ENCODE measurements at places on chromosomes 3 and 15.

GRCh38 chr15:85316244-85316934 is 64.0 kb upstream of the AKAP13 start:
- no peak for DNase-seq

- no peak for DNase-seq
Measured at GRCh38 chr15:69917056-69917455, 180.7 kb downstream of the TLE3 start.

- DNase-seq, result no peak
Measured at GRCh38 chr3:53690521-53690920, 155.7 kb downstream of the CHDH start.

- no peak for DNase-seq
Measured at GRCh38 chr3:30864836-30865235, 29.6 kb downstream of the GADL1 start.

DNA sequence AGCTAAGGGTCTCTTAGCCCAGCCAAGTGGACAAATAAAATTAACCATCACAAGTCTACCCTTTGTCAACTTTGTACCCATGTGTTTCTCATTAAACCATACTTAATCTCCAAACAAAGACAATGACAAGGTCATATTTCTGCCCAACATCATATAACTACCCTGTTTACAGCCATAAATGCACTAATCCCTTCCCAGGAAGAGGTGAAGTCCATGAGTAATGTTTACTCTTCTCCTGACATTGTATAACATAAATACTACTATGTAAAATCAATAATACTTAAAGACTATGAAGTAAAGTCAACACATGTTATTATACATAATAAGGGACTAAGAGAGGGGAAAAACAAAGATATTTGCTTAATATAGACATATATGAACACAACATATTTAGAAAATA is 38.5 kb upstream of the FAN1 start:
- no peak for DNase-seq

DNA sequence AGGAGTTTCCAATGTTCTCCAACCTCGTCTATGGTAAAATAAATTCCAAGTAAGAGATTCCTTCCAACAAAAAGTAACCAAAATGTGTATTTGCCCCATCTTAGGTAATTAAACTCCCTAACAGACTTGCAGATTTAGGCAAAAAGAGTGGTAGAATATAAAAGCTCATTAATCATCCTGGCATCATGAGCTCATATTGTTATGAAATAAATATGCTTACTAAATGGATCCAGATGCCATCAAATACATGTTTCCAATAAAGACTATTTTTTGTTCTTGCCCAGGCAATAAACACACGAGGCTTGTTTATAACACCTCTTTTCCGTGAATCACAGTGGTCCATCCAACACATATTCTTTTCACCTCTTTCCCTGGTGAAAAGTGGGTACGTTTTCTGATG is 189.4 kb downstream of the THSD4 start:
- no peak for DNase-seq

GRCh38 chr3:104961851-104962250 is 404.9 kb upstream of the ALCAM start:
- no peak for DNase-seq

DNA sequence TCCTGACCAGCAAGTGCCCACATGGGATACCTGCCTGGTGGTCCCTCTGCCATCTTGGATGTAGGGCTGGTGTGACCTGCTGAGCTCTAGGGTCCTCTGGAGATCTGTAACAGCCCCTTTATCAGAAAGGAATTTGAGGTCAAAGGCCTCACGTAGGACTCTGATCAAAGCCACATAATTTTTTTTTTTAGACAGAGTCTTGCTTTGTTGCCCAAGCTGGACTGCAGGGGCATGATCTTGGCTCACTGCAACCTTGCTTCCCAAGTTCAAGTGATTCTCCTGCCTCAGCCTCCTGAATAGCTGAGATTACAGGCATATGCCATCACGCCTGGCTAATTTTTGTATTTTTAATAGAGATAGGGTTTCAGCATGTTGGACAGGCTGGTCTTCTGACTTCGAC is 9.5 kb downstream of the ITGB5 start:
- no peak for DNase-seq

DNA sequence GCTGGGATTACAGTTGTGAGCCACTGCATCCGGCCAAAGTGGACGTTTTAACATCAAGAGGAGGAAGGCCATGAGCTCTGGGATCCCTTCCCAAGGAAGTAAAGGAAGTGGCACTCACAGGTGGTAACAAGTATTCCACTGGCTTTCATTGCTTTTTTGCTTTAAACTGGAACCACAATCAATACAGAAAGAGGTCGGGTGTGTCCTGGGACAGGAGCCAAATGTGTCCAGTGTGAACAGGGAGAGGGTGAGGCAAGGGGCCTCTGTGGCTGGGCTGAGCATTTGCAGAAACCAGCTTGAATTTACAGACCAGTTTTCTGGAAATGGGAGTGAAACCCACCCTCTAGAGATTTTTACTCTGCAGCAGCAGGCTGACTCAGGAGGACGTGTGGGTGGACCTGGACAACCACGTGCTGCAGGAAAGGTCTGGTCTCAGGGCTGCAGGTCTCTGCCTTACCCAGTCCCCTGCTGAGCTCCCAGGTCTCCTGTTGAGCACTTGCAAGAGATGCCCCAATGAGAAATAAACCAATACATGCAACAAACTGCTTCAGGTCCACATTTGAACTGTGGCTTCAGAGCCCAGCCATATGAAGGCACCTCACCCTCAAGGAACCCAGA is 42.8 kb upstream of the TMEM115 start:
- DNase-seq, result no peak

DNA sequence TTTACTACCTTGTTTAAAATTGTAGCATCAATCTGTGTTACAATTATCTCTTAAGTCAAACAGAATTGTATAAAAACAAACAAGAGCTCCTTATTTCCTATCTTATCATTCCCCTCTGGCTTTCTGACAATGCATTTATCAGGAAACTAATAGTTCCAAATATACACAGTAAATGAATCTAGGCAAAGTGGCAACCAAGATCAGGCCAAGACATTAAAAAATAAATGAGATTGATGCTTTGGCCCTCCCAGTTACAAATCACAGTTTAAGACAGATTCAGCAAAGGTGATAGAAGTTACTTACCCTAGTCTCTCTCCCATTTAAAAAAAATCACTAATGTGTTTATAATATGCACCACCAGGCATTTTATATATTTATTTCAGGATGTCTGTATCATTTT is 236.7 kb downstream of the EPHA3 start:
- DNase-seq, result no peak

DNA sequence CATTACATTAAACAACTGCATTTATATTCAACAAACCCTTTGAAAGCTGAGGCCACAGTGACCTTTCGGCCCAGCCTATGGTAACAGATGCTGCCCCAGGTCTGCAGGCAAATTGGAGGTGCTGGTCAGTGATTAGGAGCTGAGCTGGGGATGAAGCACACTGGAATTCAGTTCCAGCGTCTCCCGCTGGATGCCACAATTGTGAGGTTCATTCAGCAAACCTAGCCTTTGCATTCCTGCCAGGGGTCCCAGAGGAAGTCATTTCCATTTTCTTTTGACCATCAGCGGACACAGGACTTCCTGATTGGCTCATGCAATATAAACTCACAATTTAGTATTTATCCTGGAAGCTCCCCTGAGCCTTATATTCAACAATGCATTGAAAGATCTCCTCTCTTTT is 89.5 kb downstream of the IL20RB start:
- DNase-seq, result no peak

DNA sequence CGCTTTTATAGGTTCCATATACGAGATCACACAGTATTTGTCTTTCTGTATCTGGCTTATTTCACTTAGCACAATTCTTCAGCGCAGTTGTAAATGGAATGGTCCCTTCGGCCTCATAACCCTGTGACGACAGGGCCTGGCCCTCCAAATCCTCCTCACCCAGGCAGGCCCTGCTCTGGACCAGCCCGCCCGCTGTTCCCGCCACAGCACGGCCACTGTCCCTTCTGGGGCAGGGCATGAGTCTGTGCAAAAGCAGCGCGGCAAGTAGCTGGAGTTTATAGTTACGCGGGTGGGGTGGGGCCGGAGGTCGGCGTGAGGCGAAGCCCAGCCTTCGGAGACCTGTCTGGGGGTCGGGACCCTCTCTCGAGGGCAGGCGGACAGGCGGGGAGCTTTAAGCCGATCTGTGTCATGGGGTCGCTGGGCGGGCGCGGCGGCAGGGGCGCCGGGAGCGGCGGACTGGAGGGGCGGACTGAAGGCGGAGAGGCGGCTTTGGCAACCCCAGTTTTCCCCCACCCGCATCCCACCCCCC is 543 bp downstream of the ARPIN start:
- no peak for DNase-seq

DNA sequence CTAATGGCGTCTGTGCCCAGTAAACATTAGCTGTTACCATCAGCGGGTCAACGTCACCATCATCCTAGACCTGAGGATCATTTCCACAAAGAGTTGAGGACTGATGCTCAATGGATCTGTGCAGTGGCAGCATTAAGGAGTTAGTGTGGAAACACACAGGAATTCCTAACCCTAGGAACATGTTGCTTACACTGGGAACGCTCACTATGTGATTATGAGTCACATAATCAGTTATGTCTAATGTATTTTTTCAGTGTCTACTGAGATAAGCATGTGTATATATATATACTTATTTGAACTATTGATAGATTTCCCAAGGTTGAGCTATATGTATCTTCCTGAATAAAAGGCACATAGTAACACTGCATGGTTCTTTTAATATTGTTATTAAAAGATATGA is 19.0 kb downstream of the ARNT2 start:
- DNase-seq, result no peak

GRCh38 chr3:57383406-57383805 is 90.9 kb upstream of the ASB14 start:
- no peak for DNase-seq

GRCh38 chr3:18442756-18443664 is 17.9 kb upstream of the SATB1 start:
- peak; percentile 17 for DNase-seq

DNA sequence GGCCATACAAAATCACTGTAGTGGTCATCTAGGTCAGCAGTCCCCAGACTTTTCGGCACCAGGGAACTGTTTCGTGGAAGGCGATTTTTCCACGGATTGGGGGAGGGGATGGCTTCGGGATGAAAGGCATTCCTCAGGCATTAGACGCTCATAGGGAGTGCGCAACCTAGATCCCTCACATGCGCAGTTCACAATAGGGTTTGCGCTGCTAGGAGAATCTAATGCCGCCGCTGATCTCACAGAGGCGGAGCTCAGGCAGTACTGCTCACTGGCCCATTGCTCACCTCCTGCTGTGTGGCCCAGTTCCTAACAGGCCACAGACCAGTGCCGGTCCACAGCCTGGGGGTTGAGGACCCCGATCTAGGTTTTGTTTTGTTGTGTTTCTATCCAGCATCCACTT is 200.1 kb downstream of the SLC9A9 start:
- no peak for DNase-seq

DNA sequence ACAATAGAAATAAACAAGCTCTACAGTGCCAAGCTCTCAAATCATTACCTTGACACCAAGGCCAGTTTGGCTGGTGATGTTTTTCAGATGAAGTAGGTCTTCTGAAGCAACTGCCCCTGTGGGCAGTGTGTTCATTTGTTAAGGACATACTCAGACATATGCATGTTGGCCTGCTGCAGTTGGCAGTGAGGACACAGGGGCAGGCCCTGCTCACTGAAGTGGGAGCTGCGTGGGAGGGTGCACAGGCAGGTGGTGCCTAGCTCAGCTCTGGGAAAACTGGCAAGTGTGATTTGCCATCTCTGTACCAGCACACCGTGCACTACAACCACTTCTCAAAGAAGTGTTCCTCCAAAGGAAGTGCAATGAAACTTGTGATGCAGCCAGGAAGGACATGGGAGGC is 28.5 kb upstream of the SNRK start:
- DNase-seq, result no peak

DNA sequence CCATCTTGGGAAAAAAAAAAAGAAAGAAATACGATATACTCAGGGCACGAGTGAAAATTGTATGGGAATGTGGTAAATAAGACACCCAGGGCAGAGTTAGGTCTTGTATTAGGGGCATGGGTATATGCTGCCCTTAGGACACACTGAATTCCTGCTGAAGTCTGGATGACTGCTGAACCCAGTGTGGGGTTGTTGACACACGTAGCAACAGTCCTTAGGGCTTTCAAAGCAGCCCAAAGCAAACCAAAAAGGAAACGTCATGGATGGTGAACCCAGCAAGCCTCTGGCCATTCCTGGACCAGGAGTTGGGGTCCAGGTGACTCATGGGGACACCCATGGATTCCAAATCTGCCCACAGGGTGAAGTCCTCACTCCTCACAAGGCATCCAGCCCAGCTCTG is 27.1 kb upstream of the SEMA3F start:
- DNase-seq, result no peak

All from stimulated activated CD4-positive, alpha-beta T cell treated with anti-CD3 and anti-CD28 coated beads, Interleukin-4, amount 100 ng/mL, for 1 hour (primary cell).